ENCODE measurements at places on chromosomes 6 and 20.
A peak's percentile ranks its signal among the peaks of the same experiment; 100 is the strongest.

DNA sequence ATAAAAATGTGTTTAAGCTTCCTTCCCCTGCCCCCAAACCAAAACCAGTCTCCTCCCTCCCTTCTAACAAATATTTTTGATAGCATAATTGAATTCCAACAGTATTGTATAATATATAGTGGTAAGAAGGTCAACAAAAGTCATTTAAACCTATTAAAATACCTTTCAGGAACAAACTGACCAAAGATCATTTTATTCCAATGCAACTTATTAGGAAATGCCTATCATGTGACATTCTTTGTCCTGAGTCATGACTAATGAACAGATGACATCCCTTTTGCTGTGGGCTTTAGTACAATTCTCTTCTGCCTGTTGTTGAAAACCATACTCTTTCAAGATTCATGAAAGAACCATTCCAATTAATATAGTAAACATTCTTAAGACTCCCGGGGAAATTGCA lies 51.5 kb upstream of the TRAF3IP2 start:
- DNase-seq = peak; percentile 96

DNA sequence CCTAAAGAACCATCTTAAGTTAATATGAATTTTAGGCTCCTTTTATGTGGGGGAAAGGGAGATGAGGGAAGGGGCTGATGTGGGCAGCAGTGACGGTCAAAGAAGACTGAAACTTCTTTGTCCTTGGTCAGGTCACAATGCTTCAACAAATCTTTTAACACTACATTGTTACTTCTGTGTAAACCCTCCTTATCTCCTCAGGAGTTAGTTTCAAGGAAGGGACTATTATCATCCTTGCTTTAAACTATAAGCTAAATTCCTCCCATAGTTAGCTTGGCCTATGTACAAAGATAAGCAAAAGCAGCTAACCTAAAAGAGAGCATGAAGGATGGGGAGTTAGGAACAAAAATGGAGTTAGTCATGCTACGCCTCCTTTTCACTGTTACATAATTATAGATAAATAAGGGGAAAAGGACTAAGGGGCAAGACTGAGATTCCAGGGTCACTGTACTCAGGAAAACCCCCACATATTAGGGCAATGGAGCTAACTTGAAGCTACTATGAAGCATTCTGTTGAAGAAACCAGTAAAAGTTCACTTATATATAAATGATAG lies 172.7 kb upstream of the RUNX2 start:
- no peak for DNase-seq

DNA sequence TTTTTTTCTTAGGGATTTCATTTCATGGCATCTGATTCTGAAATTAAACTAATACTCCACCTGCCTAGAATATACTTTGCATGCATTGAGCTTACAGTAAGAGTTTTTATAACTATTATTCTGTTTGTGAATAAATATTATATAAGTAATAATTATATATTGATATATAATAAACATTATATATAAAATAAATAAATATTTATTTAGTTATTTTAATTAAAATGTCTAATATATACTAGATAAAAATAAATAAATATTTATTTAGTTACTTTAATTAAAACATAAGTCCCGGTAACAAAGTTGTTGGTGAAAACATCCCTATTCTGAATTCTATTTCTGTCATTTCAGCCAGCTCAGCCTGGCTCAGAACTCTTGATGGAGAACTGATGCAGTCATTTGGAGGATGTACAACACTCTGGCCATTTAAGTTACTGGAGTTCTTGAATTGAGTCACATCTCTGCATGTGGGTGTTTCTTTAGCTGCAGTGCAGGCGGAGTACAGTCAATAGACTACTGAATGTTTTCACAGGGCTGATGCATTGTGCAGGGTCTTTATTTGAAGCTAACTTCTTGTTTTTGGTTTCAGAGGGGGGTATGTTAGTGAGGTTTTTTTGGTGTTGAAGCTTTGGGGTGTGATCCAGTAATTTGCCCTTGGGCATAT lies 508.9 kb upstream of the ADGRB3 start:
- DNase-seq = no peak

DNA sequence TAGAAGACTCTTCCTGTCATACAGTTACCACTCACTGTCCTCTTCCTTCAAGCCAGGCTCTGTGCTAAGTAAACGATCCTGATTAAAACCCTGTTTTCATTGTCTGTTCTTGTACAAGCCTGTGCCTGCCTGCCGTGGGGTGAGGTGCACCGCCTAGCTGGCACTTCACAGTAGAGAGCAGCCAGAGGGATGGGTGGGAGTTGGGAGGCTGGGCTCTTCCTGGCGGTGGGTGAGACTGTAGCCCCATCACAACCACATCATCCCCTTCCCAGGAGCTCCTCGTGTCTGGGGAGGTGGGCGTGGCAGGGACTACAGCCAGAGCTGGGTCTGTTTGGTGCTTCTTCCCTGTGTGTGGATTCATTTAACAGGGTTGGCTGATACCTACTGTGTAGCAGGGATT lies 382.0 kb downstream of the TAF4 start:
- DNase-seq = no peak

- no peak for DNase-seq
Measured at GRCh38 chr6:20252311-20252710, 40.0 kb upstream of the MBOAT1 start.

DNA sequence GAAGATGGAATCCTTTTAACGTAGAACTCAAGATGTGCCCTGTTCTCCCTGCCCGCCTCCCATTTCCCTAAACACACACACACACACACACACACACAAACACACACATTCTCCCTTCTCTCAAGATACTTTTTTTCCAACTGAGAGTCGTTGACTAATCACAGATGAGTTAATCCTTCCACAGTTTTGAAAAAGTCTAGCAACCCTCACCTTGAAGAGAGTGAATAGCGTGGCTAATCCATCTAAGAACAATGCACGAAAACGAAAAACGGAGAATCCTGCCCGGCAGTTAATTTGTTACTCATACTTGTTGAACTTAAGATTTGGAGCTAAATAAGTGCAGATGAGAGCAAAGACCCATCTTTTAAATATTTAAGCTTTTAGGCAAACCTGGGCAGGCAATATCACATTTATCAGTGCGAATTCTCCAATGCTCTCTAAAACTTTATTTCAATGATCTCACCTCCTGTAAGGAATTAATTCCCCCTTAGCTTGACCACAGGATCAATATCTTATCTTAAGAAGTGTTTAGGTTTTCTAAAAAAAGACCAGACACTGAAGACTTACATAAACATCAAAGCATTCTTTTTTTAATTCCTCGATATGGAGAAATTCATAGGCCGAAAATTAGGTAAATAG lies 1.1 kb downstream of the AGPAT4 start:
- DNase-seq = peak; percentile 53

DNA sequence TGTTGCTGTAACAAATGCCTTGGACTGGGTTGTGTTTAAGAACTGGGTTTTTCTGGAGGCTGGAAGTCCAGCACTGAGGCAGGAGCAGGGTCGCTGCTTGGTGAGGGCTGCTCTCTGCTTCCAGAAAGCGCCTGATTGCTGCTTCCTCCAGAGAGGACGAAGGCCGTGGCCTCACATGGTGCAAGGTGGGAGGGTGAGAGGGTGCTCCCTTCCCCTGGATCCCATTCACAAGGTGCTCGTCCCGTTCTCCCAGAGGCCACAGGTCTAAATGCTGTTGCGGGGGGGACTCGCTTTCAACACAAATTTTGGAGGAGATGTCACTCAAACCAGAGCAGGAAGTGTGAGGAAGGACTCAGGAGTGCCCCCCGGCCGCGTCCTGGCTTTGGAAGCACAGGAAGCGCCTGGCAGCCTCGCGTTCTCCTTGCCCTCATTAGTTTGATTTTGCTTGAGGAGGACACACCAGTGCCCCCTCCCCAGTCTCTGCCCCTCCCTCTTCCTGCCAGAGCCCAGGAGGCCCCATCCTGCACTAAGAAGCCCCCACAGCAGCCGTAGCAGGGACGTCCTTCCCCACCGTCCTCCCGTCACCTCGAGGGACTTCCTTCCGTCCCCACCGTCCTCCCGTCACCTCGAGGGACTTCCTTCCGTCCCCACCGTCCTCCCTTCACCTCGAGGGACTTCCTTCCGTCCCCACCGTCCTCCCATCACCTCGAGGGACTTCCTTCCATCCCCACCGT lies 7.7 kb upstream of the NKAIN4 start:
- no peak for DNase-seq

- no peak for DNase-seq
Measured at GRCh38 chr6:15518878-15519277, 143.9 kb downstream of the DTNBP1 start.

GRCh38 chr20:58523072-58523970 lies 8.1 kb upstream of the APCDD1L start:
- peak; percentile 26 for DNase-seq

- DNase-seq = peak; percentile 29
Measured at GRCh38 chr6:4931530-4932227, 72.2 kb downstream of the RPP40 start.

DNA sequence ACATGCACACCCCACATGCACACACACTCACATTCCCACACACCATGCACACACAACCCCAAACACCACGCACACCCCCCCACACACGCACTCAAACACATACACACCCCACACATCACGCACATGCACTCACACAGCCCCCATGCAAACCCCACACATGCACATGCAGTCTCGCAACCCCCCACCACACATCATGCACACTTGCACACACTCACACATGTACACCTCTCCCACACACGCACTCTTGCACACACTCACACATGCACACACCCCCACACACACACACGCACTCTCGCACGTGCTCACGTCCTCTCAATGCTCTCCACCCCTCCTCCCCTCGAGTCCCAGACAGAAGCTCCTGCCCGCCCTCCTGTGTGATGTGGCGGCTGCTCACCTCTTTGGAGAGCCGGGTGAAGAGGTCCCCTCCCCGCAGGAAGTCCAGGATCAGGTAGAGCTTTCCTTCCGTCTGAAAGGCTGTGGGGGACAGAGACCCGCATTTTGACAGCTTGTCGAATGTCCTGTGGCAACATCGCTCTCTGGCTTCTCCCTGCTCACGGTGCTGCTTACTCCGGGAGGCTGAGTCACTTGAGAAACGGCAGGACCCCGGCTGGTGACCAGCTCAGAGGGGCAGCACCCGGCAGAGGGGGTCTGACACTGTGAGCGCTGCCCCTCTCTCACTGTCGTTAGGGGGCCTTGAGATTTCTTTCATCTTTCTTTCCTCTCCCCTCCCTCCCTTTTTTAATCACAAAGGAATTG lies 78.5 kb downstream of the RAMACL start:
- DNase-seq = no peak

- DNase-seq = no peak
Measured at GRCh38 chr20:40782043-40782368, 93.0 kb upstream of the MAFB start.

- DNase-seq = no peak
Measured at GRCh38 chr6:19979986-19980385, 142.8 kb downstream of the ID4 start.

DNA sequence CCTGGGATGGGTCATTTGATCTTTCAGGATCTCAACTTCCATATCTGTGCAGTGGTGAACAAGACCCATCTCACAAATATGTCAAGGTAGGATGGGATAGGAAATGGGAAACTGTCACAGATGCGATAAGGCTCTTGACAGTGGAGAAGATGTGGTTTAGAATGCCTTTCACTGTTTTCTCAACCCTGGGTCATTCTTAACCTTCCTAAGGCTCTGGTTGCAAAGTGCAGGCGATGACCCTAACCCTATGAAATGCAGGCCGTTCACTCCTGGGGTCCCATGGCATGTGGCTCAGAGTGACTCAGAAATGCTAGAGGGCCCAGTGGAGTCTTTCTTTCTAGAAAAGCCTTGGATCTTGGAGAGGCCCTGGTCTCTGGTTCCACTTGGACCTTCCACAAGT lies 61.7 kb downstream of the FOXA2 start:
- no peak for DNase-seq

DNA sequence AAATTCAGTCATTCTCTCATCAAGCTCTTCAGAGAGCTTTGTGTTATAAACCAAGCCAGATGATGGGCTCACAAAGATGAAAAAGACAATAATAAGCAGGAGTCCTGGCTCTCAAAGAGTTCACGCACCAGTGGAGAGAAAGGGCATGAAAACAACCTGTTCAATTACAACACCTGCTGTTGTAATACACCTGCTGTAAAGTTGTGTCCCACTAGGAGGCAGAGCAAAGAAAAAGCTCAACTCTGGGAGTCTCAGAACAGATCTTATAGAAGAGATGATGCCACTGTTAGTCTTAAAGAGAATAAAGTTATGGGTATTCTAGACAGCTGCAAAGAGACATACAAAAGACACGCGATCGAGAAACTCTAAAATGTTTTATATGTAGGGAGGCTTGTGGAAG lies 100.6 kb downstream of the DCDC2 start:
- peak; percentile 38 for DNase-seq

DNA sequence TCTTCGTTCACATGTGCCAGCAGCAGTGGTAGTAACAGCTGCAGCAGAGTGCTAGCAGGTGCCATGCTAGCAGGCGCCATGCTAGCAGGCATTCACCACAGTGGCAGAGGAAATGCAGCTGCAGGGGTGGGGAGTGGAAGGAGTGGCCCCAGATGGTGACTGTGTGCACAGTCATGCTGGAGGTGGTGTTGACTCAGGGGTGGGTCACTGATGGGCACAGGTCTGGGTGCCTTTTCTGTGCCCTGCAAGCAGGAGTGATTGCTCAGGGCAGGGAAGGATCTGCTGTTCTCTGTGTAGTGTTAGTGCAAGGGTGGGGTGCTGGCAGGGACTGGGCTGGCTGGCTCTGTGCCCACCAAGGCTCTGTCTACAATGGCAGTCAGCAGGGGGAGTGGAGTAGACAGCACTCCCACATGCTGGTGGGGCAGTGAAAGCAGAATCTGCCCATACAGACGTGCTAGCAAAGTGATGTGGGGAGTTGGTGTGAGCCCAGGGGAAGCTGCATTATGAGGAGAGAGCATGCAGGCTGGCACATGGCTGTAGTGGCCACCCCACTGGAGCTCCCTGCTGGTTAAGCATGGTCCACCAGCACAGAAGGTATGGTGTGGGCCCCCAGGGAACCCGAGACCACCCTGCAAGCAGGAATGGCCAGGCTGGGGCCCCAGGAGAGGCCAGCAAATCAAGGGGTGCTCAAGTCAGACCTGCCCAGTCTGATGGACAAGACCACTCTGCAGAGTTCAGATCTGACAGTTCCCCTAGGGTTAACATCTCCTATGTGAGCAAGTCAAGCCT lies 11.4 kb upstream of the TSPYL4 start:
- peak; percentile 46 for DNase-seq

- DNase-seq = no peak
Measured at GRCh38 chr20:57214427-57214826, 52.0 kb downstream of the BMP7 start.

DNA sequence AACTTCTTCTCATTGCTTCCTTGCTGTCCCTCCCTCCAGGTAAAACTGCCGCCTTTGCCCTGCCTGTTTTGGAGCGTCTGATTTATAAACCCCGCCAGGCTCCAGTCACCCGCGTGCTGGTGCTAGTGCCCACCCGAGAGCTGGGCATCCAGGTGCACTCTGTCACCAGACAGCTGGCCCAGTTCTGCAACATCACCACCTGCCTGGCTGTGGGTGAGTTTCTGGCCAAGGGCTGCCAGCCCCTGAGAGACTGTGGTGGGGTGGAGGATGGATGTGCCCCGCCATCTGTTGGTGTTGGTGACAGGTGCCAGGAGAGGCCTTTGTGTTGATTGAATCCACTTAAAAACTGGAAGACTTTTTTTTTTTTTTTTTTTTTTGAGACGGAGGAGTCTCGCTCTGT lies 9.5 kb downstream of the DDX27 start:
- no peak for DNase-seq

GRCh38 chr20:2152317-2152716 lies 50.7 kb downstream of the STK35 start:
- DNase-seq = no peak

- DNase-seq = no peak
Measured at GRCh38 chr6:25062070-25062811, 126.5 kb upstream of the RIPOR2 start.

GRCh38 chr20:49710971-49711666 lies 2.6 kb downstream of the B4GALT5 start:
- no peak for DNase-seq
